ENCODE measurements at places on chromosomes 4 and X.
A peak's percentile ranks its signal among the peaks of the same experiment; 100 is the strongest.

DNA sequence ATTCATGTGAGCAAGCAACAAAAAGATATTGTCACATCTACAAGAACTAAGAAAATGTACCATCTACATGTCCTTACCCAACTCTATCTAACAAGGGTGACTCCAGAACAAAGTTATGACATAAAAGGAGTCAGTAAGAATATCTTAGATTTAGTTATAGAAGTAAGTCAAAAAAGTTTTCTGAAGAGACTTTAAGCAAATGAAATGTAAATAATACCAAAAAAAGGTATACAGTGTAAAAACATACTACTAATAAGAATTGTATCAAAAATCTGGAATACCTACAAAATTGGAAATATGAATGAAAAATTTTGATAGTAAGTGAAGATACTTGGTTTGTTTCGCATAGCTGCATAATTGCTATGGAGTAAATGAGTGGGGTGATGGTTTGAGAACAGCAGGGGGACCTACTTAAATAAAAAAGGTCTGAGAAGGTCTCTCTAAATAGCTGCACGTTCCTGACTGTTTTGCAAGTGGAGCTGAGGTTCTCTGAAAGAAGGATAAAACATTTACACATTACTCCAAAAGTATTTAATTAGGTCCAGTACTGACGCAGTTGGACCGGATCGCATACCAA is 51.0 kb upstream of the ENPP6 start:
- no peak for DNase-seq

DNA sequence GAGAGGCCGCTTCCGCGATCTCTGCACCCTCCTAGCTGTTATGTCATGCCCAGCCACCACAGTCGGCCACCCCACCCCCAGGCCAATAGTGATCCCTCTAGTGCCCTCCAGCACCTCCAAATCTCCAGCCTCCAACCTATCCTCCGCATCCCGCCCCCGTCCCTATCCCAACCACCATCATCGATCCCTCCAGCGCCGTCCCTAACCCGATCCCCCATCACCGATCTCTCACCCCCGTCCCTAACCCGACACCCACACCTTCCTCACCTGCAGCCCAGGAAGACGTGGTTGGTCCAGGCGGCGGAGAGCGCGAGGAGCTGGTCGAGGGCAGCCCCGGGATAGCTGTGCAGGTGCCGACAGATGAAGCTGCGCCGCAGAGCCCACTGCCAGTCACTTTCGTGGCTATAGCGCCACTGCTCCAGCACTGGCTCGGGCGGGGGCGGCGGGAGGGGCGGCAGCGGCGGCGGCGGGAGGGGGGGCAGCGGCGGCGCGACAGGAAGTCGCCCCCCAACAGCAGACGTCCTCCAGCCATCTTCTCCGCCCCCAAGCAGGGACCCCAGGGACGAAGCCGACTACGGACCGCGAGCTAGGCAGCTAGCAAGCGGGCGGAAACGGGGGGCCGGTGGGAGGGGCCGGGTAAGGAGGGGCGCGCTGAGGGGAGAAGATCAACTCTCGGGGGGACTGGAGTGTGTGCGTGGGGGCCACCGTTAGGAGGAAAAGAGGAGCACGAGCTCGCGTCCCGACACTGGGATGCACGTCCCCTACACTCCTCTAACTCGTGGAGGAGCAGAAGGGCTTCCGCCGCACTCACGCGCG is 552 bp downstream of the NKRF start:
- peak; percentile 22 for DNase-seq

- no peak for DNase-seq
These were observed 181.6 kb downstream of the LARP7 start for GRCh38 chr4:112818594-112818965.

DNA sequence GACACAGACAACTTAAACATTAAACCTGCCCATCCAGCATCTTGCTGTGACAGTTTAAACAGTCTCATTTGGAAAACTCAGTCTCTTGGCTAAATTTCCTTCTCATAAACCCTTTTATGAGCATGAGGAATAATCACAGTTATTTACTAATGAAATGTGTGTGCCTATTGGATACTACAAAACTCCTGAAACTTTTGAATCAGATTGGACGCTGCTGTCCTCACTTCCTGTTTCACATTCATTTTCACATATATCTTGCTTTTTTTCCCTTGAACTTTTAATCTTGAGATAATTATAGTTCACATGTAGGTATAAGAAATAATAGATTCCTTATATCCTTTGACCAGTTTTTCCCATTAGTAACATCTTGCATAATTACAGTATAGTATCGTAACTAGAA is 111.7 kb downstream of the CDKL5 start:
- DNase-seq: no peak

GRCh38 chr4:89382439-89382838 is 74.8 kb upstream of the GPRIN3 start:
- no peak for DNase-seq

GRCh38 chr4:73139245-73139644 is 69.7 kb upstream of the COX18 start:
- DNase-seq: no peak

DNA sequence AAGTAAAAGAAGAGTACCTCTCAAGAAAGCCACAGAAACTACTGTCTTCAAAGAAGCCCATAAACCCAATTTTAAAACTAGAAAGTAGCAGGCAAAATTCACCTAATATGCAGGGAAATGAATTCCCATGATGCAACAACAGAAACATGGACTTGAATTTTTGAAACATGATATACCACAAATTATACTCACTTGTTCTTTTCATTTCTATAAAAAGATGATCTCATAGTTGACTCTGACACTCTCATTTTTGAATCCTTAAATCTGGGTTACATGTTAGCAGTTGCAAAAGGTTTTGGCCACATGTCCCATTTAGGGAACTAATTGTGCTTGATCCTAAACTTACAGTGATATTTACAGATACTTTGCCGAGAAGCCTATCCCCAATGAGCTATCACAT is 1130.8 kb downstream of the FAT4 start:
- no peak for DNase-seq

DNA sequence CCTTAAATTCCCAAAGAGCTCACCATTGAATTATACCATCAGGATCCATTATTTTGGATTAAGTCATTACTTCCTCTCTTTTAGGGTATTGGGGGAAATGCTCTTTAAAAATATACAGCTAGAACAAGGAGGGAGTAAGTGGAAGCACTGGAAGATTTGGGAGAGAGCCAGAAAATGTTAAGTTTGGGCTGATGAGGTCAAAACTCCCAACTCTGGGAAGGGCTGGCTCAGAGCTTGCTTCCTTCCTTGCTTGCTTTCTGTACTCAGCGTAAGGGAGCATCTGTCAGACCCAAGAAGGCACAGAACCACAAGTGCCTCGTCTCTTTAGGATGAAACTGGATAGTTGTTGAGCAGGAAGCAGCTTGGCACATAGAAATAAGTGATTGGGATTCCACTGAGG is 138.2 kb downstream of the GUCY2F start:
- DNase-seq: no peak

DNA sequence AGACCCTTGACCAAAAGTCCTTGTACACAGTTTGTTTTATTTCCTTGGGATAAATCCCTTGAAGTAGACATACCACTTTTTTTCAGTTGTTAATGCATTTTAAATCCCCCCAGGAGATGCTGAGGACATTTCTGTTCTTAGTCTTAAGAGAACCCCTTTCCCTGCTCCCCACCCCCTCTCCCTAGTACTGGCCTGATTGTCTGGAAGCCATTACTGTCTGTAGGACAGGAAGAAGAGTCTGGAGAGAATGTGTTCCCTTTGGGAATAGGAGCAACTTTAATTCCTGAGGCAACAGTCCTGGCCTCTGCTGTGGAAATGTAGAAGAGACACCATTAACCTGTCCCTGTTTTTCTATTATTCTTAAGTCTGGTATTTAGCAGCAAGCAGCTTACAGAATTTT is 52.3 kb upstream of the TMEM131L start:
- no peak for DNase-seq

- no peak for DNase-seq
These were observed 7.1 kb downstream of the KLKB1 start for GRCh38 chr4:186234367-186234766.

- no peak for DNase-seq
These were observed 109.6 kb downstream of the ANXA3 start for GRCh38 chr4:78661086-78661690.

GRCh38 chr4:108484187-108484586 is 136.2 kb upstream of the RPL34 start:
- DNase-seq: no peak

GRCh38 chr4:5050520-5051277 is 581 bp upstream of the STK32B start:
- no peak for DNase-seq

GRCh38 chr4:41745292-41746024 is 3.1 kb downstream of the PHOX2B start:
- no peak for DNase-seq

DNA sequence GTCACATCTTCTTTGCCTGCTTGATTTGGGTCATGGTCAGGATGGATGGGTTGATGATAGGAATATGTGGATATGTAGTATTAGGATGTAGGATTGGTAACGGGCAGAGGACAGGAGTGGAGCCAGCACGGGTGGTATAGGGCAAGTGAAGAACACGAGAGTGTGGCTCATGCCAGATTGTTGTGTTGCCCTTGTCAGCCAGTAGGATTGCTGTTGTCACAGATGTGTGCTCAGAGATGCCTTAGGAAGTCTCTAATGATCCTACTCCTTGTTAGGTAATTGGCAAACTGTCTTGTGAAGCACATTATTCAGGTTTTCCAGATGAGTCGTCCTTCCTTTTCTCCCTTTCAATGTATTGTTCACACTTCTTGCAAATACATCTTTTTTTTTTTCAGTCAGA is 5.5 kb downstream of the ATP10D start:
- DNase-seq: no peak

GRCh38 chrX:3052860-3053259 is 11.6 kb downstream of the ARSF start:
- no peak for DNase-seq

GRCh38 chr4:113146876-113147358 is 97.5 kb downstream of the ANK2 start:
- DNase-seq: no peak

GRCh38 chr4:151930372-151930771 is 169.6 kb upstream of the GATB start:
- DNase-seq: no peak

DNA sequence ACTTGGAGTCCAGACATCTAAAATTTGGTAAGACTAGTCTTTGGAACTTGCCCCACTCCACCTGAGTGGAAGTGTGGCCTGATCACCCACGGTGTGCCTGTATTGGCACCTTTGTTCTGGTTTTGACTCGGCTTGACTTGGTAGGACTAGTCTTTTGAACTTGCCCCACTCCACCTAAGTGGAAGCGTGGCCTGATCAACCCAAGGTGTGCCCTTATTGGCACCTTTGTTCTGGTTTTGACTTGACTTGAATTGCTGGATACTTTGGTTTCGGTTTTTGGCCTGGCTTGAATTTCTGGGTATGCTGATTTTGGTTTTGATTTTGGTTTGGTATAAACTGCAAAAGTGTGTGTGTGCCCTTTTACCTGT is 44.7 kb upstream of the UGT2B7 start:
- DNase-seq: no peak

DNA sequence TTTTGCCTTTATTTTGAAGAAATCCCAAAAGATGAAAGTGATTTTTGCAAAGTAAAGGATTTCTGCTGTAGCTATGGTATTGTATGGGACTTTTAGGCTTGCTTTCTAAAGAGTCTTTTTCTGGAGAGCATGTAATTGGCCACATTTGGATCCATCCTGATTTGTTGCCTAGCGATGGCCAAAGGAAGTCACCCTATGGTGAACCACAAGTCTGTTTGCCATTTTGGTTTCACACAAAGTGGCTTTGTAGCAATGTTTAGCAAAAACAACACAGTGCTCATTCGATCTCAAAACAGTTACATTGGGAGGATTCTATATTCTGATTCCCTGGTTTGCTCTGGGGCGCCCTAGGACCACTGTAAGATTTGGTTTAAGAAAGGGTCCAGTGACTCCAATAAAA is 44.1 kb upstream of the INTS6L start:
- no peak for DNase-seq

GRCh38 chrX:4710618-4711433 is 997.4 kb upstream of the PRKX start:
- no peak for DNase-seq

DNA sequence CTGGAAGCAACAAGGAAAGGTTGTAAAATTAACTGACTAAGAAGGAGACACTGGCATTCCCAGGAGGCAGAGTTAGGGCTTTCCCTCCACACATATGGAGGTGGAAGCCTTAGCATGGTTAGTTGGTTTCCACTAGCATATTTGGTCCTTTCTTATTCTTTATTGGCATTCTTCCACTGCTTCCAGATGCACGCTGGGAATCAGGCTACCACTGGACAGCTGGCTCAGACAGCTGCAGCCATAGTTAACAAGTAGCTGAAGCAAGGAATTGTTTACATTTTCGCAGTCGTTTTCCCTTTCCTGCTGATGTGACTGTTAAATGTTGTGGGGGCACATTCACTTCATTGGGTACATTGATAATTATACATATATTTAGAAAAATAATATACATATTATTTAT is 169.2 kb downstream of the GRIA2 start:
- no peak for DNase-seq

DNA sequence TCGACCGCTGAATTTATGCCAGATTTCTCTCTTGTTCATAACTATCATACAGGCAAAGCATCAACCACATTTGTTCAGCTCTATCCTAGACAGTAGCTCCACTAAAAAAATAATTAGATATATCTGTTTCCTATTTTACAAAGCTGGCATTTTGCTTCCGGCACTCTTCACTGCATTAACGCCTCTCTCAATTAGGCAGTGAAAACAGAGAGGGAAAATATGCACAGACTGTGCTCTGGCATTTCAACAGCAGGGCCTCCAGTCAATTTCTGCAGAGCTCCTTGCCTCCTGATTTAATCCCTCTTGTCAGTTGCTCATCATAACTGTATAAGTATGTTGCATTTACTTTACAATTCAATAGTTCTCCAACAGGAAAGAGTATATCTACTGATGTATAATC is 666.9 kb upstream of the INTU start:
- DNase-seq: no peak
